ENCODE measurements at places on chromosomes 12 and 14.

GRCh38 chr12:91143206-91143605 lies 31.9 kb upstream of the LUM start:
- no peak for DNase-seq

- no peak for DNase-seq
Measured at GRCh38 chr12:4082809-4083403, 190.7 kb upstream of the CCND2 start.

- peak; percentile 5 for DNase-seq
Measured at GRCh38 chr12:28035500-28035899, 63.0 kb upstream of the PTHLH start.

DNA sequence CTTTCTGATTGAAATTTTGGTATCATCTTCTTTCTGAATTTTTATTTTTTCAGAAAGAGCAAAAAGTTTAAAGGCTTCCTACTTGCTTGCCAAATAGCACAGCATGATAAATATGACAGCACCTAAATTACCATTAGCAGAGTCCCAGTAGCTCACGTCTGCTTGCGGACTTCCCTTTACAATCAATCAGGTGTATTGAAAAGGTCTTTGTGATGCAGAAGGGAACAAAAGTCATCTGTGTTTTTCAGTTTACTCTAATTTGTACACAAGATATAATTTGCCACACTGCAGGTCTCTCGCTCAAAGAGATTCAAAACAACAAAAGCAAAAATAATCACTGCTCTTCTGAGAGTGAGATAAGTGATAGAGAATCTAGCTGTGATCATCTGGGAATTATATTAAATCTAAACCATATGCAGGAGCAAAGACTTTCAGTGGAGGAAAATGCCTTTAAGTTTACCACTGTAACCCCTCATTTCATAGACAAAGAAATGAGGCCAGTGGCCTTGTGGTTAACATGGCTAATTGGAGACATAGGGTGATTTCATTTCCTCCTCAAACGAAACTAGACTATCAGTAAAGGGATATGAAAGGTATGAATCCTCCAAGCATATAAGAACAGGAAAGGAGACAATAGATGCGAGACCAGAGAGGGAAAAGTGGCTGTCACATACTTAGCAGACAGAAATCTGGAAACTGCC lies 240.8 kb upstream of the TMPO start:
- no peak for DNase-seq

DNA sequence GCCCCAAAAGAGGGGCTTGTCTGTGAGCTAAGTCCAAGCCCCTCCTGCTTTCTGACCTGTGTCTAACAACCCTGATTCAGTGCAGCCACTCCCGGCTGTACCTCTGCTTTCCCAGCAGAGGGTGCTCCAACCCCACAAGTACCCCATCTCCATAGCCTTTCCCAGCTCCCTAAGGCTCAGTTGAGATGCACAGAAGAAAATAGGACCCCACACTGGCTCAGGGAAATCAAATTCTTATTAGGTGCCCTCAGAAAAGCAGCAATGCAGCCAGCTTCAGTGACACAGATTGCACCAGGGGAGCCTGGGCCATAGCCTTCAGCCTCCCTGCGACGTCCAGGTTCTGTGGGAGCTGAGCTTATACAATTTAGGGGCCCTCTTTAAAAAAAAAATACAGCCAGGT lies 49.9 kb downstream of the LRRC74A start:
- peak; percentile 46 for DNase-seq

- DNase-seq = no peak
Measured at GRCh38 chr12:130806574-130806973, 32.5 kb downstream of the STX2 start.

DNA sequence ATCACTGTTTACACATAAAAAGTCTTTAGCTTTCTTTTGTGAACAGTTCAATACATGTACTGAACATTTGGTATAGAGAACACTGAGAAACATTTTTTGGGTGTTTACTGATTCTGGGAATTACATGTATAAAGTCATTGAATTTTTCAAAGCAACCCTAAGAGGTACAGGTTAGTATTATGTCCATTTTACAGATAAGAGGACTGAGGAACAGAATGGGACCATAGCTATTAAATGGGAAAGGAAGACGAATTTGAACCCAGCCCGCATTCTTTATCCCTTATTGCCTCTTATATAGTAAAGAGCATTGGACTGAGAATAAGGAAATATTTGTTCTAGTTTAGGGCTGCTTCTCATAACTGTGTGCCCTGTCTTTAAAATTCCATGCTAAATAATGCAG lies 889 bp upstream of the KANSL2 start:
- no peak for DNase-seq

- no peak for DNase-seq
Measured at GRCh38 chr14:35387713-35388579, 16.6 kb downstream of the NFKBIA start.

DNA sequence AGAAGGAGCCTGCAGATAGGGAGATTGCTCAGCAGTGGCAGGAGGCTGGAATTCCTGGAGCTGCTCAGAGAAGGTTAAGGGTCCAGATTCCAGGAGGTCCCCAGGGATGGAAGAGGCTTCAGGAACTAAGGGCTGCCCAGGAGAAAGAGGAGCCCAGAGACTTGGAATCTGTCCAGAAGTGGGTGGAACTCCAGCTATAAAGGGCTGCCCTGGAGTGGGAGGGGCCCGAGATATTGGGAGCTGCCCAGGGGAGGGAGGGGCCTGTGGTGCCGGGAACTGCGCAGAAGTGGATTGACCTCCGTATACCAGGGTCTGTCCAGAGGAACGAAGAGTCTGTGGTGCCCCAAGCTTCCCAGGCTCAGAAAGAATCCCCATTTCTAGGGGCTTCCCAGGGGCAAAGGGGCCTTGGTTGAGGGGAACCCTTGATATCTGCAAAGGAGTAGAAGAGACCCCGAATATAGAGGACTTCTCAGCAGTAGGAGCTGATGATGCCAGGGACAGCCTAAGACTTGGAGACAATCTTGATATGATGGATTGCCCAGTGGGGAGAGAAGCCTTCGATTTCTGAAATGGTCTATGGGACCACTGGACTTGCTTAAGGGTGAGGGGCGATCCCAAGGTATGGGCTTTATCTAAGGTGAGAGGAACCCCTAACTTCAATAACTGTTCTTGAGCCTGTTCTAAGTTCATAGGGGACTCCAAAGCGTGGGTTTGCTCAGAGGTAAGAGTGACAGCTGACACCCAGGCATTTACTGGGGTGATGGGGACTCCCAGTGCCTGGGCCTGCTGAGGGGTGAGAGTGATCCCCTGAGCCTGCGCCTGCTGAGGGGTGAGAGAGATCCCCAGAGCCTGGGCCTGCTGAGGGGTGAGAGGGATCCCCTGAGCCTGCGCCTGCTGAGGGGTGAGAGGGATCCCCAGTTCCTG lies 45.0 kb downstream of the FAM186A start:
- no peak for DNase-seq

GRCh38 chr14:75295491-75296345 lies 17.1 kb downstream of the FOS start:
- peak; percentile 72 for DNase-seq

GRCh38 chr14:70239802-70240201 lies 51.1 kb upstream of the SLC8A3 start:
- DNase-seq = peak; percentile 1

- no peak for DNase-seq
Measured at GRCh38 chr12:90305379-90305778, 596.7 kb upstream of the ATP2B1 start.

- peak; percentile 21 for DNase-seq
Measured at GRCh38 chr12:459430-460258, at the start of gene B4GALNT3. Gene B4GALNT3, plus strand, starts transcription at chr12:459939. Its CDS starts 438 bp downstream, at chr12:460377.

DNA sequence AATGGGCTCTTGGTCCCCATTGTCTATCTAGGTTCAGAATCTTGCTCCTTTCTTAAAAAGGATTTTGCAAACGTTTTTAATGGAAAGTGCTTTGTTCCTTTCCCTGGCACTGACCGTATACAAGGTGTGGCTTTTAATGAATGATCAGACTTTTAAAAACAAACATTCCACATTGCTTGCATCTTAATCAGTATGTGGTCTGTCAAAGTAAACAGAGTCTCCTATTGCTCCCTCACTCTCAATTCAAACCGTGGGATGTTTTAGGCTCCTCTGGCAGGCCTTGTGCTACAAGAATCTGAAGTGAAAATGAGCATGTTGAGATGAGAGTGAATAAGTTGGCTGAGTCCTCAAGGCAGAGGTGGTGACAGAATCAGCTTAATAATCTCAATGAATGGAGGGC lies 107.0 kb downstream of the VRK1 start:
- DNase-seq = no peak

- no peak for DNase-seq
Measured at GRCh38 chr12:115204957-115205754, 521.2 kb upstream of the TBX3 start.

DNA sequence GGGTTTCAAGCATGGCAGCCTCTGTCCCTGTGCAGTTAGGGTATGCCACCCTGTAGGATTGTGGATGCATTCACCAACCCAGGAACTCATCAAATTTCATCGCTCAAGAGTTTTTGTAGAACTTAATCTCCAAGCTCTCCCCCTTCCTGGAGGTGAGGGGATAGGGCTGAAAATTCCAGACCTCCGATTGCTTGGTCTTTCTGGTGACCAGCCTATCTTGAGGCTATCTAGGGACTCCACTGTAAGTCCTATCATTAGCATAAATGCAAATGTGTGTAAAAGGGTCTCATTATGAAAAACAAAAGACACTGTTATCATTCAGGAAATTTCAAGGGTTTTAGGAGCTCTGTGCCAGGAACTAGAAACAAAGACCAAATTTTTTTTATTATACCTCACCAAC lies 244.0 kb downstream of the DUSP6 start:
- no peak for DNase-seq

- DNase-seq = no peak
Measured at GRCh38 chr12:57164966-57165625, 17.7 kb upstream of the LRP1-AS start.

DNA sequence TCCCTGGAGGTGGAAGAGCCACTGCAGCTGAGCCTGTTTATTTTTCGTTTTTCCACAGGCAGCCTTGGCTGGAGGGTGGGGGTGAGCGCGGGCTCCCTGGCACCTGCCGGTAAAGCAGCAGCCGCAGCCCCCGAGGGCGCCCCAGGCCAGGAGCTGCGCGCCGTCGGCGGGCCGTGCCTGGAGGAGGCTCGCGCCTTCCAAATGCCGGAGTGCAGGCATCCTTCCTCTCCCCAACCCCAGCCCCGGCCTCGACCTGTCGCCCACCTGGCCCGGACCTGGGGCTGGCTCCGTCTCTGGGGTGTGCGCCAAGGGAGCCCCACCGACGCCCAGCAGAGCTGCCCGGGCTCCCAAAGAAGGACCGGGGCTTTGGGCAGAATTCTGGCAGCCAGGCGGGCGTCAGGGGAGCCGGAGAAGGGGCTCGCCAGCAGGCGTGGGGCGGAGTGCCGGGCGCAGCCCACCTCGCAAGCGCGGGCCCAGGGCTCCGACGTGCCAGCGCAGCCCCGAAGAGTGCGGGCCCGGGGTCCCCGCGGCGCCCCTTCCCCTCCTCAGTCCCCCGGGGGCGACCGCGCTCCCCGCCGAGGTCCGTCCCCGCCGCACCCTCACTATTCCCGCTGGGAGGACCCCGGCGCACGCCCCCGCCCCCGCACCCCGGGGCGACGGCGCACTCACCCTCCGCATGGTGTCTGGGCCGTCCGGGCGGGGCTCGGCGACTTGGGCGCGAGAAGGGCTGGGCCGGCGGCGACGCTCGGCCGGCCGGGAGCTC lies 130.3 kb downstream of the NDUFA12 start:
- DNase-seq = no peak

GRCh38 chr12:102960766-102961465 lies 3.4 kb downstream of the ASCL1 start:
- DNase-seq = no peak

GRCh38 chr12:120220838-120221575 lies 20.1 kb upstream of the RPLP0 start:
- no peak for DNase-seq

DNA sequence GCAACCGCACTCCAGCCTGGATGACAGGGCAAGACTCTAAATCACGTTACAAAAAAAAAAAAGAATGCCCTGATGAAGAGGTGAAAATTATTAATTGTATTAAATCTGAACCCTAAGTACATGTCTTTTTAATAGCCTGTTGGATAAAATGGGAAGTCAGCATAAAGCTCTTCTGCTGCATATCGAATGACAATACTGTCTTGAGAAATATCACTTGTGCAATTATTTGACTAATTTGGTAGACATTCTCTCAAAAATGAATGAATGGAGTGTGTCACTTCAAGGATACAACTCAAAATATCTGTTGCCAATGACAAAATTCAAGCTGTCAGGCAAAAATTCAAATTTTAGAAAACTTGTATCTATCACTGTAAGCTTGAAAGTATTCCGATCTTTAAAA lies 38.9 kb downstream of the DNAI7 start:
- no peak for DNase-seq

Data from NAMALWA (cell line).